ENCODE measurements at places on chromosomes 3 and 15. TPM values are rescaled to one million over a fixed set of nuclear protein-coding genes. Genes with fewer than 3 reads are reported as not detected.

Gene PIF1
- 5.6 TPM for polyA plus RNA-seq

Gene UBA7
- 43.6 TPM for polyA plus RNA-seq

Gene ACVR2B
- 1.0 TPM for polyA plus RNA-seq

Gene CEP152
- 1.7 TPM for polyA plus RNA-seq

Gene ZNF502
- polyA plus RNA-seq = 4.0 TPM

GRCh38 chr15:69533522-69533921 lies 80.9 kb downstream of the RPLP1 start:
- DNase-seq = no peak

DNA sequence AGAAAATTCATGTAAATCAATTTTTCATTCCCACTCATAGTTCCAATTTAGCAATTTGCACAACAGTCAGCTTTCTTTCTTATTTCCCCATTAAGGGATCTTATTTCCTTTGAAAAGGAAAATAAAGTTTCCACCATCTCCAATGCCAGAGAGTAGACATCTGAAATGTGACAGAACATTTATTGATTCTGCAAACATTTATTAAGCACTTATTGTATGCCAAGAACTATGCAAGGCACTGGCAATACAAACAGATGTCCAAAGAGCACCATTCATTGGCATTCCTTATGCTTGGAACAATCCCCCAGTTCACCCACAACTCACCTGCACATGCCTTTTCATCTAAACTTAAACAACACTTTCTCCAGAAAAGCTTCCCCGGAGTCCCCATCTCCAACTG lies 2.5 kb upstream of the TFDP2 start:
- DNase-seq = no peak

DNA sequence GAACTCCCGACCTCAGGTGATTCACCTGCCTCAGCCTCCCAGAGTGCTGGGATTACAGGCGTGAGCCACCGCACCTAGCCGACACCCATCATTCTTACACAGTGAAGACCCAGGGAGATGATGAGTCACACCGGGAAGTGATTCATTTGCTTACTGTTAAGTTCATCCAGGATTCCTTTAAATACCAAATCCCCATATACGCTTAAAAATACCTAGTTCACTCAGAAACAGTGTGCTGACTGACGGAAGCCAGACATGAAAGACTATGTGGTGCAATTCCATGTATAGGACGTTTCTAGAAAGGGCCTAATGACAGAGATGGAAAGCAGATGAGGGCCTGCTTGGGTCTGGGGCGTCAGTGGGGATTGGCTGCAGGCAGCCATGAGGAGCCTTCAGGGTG lies 75.2 kb downstream of the APBA2 start:
- DNase-seq = peak; percentile 66

DNA sequence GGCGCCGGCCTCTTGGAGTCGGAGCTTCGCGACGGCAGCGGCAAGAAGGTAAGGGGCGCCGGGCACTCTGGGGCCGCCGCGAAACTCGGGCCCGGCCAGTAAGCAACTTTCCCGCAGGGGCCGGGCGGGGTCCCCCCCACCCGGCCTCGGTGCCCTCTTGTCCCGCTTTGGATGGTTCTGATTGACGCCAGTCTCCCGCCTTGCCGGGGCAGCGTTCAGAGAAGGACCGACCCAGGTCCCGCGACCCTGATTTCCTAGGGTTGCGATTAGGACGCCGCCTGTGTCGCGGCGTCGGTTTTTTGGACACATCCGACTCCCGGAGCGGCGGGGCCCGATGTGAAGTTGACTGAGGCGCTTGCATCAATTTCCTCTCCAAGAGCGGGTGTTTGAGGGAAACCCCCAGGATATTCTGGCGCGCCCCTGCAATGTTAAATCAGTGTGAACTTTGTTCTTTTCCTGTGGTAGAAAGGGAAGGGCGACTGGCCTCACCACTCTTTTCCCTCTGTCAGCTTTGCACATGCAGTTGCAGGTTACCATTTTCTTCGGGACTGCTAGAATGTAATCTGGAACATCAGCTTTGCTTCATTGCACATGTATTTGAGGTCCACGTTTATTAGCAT lies 755 bp downstream of the PDE8A start:
- no peak for DNase-seq

GRCh38 chr15:74908635-74909034 lies 2.0 kb upstream of the FAM219B start:
- no peak for DNase-seq

GRCh38 chr3:146881966-146882760 lies 277.0 kb upstream of the PLSCR5 start:
- no peak for DNase-seq

GRCh38 chr3:100483529-100483928 lies 8.9 kb upstream of the TMEM45A start:
- DNase-seq = no peak

DNA sequence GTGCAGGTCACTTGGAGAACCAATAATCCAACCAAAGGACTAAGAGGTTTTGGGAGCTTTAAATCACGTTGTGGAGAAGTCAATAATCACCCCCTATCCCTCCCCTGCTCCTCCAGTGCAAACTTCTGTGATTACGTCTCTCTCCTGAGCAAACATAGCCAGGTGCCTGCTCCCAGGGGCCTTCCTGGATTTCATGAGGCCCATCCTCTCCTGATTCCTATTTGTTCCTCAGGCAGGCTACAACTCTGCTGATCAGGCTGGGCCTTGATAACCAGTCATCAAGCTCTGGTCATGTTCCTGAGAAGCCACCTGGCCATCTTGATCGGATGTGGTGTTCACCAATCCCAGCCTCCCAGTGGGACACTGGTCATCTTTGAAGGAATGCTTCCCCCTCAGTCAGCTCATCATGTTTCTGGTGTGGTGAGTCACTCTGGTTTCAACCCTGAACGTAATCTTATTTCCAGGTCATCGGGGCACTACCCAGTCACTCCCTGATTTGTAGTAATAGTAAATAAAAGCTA lies 2.9 kb upstream of the ZNF710 start:
- DNase-seq = no peak

DNA sequence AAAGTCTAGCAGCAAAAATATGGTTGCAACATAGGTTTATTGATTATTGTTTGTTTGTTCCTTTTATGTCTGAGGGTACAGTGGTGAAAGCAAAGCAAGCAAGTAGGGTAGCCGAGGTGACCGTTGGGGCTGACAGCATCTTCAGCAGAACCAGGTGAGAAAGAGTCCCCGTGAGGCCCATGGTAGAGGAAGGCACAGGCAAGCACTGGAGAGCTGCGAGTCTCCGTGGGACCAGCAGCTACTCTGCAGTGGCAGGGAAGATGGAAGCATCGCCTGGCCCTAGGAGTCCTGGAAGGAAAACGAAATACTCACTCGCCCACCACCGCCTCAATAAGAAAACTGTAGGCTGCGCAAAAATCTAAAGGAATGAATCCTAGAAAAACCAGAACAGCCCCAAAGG lies 25.3 kb upstream of the GABRA5 start:
- no peak for DNase-seq
